Suppressor macrophage (primary cell): ENCODE measurements at places on chromosomes 12 and 14.

- DNase-seq: no peak
Observed at GRCh38 chr12:91210618-91211017, 28.0 kb upstream of the DCN start.

DNA sequence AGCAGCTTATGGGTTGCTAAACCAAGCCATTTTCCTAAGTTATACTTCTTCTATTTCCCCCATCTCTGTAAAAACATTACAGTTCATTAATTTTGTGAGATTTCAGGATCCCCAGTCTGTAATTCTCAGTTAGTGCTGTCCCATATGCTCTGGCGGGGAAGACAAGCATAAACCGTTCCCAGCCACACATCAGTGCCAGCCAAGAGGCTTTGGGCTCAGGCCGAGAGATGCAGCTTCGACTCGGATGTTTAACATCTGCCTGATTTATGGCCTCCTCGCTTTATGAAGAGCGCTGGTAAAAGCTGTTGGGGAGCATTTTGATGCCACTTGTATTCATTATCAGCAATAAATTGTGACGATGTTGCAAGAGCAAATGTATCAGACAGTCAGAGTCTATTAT, 349.1 kb upstream of the CCDC196 start:
- DNase-seq: no peak

DNA sequence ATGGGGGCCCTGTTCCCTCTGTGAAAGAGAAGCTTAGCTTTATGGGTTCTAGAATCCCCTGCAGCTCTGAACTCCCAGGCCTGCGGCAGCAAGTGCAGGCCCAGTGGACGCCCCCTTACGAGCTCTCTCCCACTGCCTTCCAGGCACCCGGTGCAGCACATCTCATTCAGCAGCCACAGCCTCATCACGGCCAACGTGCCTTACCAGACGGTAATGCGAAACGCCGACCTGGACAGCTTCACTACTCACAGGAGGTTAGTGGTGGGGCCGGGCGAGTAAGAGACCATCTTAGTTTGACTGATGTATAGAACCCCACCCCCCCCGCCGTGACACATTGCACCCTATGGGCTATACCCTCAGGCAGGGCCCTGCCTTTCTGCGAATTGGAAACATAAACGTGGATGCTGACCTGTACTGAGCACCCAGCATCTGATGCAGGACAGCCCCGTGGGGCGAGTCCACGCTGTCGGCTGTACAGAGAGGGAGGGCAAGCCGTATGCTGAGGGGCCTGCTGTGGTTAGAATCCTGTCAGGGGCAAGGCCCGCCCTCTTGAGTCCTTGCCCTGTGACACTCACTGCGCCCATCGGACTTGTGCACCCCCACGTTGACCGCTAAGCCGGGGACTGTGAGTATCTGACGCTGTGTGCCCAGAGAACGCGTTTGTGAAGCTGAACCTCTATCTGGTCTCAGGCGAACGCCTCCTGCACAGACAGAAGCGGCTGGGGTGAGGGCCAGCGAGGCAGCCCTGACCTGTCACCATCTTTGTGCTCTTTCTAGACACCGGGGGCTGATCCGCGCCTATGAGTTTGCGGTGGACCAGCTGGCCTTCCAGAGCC, 71.7 kb downstream of the TESC start:
- DNase-seq: no peak

DNA sequence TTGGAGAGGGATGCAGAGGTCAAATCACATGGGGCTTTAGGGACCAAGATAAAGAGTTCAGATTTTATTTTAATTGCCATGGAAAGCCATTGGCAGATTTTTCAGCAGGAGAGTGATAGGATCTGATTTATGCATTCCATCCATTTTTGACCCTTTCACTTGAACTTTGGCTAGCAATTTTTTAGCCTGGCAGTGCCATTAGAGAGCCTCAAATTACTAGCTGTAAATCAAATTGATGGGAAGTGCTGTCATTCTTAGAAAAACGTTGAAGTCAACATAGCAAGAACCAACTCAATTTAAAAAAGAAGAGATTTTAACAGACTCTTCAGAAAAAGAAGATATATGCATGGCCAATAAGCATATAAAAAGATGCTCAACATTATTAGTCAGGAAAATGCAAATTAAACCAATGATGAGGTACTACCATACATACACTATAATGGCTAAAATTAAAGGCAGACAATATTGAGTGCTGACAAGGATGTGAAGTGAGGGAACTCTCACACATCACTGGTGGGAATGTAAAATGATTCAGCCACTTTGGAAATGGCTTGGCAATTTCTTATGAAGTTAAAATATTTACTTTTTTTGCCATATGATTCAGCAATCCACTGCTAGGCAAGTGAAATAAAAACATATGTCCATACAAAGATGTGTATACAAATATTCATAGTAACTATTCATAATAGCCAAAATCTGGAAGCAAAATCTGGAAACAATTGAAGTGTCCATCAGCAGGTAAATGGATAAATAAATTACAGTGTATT, 89.7 kb downstream of the PTCSC3 start:
- DNase-seq: no peak

GRCh38 chr14:32561520-32561919, 232.4 kb downstream of the AKAP6 start:
- DNase-seq: no peak

GRCh38 chr14:57068511-57068910, 200.2 kb downstream of the EXOC5 start:
- no peak for DNase-seq

DNA sequence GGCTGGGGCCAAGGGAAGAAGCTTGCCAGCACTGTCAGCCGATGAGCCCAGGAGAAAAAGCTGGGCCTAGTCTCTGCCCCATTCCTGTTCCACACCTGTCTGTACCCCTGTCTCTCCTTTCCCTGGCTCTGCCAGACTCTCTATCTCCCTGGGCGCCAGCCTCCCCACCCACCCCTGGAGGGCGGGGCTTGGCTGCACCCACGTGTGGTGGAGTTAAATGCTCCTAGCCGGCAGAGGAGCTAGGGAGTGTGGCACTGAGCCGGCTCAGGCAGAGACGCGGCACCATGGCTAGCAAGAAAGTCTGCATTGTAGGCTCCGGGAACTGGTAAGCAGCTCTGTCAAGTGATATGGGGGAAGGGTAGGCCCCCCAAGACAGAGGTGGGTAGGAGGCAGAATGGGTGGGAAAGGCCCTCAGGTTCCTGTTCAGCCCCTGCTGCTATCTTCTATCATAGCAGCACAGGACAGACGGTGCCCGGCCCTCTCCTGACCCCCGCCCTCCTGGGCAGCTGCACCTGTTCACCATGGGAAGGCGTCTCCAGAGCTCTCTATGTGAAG, at the start of gene GPD1:
Gene GPD1, plus strand, starts transcription at position 242 of the 555 bp plus-strand sequence. Its CDS starts 43 bp downstream, at position 285.
- DNase-seq: peak; percentile 45

GRCh38 chr14:94598816-94599655, 13.2 kb upstream of the SERPINA3 start:
- no peak for DNase-seq

GRCh38 chr12:108914121-108914531, 34.2 kb downstream of the DAO start:
- peak; percentile 85 for DNase-seq

DNA sequence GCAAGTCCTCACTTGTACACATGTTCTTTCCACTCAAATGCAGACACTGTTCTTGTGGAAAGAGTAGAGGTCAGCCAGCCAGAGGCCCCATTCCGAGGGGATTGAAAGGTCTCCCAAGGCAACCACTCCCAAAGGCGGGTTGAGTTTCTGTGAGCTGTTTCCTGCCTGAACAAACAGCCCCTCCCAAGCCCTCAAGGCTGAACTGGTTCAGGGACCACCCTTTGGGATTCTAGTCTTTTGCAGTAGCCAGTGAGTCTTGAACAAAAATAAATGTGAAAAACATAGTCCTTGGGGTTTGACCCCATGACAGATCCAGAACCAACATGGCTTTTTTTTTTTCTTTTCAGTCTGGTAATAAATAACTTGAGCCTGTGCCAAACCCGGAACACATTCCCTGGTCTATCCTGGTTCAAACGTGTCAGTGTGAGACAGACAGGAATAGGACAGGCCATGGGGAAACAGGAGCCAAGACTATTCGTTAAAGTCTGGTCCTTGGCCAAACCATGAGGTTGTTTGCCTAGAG, 17.6 kb upstream of the STK38L start:
- no peak for DNase-seq

DNA sequence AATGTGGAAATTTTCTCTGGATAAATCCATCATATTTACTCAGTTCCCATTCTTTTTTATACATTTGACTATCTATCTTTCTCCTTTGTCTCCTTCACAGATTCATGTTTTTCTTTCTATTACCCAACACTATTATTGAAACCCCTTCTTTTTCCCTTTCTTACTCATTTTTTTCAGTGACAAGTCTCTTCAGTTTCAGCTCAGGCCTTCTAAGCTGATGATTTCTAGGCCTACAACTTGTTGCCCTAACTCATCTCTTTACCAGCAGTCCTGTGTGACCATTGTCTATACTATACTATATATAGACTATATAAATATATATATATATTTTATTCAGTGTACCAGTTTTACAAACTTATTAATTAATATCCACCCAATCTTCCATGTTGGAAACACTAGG, 31.8 kb downstream of the SLC16A7 start:
- no peak for DNase-seq
